Liver (tissue), 10 donors: ENCODE measurements at places on chromosomes 13 and 19.
A peak's percentile ranks its signal among the peaks of the same experiment; 100 is the strongest.

DNA sequence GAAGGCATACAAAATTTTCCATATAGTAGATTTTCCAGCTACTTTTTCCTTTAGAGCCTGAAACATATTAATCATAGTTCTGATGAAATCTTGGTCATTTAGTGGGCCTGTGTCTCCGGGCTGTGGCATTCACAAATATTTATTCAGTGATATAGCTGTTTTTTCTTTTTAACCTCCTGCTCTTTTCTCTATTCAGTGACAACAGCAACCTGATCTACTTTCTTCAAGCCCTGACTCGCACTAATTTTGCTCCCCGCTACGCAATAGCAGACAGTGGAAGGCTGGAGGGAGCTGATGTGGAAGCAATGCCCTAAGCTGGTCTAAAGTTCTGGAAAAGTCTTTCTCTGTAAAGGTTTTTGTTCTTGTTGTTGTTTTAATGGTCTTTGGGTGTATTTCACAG, 289.7 kb downstream of the SLITRK6 start:
- DNase-seq: no peak

GRCh38 chr13:33722216-33722915, 95.6 kb upstream of the RFC3 start:
- no peak for DNase-seq

- no peak for DNase-seq
These were observed 229.6 kb upstream of the STARD13 start for GRCh38 chr13:33515146-33515545.

DNA sequence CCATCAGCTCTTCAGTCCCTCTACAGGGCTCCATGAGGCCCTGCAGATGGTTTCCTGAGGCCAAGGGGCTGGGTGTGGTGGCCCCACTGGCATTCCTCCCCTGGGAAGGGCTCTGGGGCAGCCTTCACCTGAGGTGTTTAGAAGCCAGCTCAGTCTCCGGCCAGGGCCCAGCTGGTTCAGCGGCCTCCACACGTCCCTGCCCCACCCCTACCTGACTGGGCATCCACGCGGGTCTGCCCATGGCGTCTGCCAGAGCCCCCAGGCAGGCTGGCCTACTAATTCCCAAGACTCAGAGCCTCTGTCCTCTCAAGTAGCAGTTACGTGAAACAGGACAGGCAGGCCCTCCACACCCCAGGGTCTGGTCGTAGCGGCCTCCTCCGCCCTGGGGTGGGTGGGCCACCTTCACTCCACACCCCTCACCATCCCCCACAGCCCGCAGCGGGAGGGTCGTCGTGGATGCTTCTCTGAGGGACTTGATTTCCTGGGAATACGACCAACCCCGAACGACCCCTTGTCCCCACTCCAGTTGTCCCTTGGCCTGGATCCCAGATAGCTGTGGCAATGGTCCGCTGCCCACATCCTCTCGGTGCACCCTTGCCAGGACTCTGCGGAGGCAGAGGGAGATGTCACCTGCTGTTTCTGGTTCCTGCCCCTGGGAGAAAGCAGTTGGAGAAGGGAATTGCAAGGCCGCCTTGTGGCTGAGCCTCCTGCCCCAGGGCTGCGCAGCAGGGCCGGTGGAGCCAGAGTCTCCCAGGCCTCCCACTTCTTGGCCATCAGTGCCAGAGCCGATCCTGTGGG, 24.3 kb downstream of the CAPN12 start:
- no peak for DNase-seq

DNA sequence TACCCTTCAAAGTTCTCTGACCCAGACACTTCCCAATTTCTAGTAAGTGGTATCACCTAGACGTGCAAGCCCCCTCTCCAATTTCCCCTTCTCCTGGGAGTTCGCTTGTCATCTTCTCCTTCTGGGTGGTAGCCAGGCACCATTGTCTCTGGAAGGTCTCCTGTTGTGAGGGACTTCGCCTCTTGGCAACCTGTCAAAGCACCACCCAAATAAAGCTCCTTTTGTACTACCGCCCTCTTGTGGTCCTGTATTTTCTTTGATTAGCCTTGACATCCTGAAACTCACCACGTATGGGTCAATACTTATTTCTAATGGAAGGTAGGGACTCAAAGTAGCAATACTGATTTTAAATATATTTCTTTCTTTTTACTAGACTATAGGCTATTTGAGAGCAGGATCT, 8.2 kb downstream of the GPC5 start:
- DNase-seq: no peak

GRCh38 chr13:30234619-30235162, 72.7 kb downstream of the KATNAL1 start:
- DNase-seq: no peak

DNA sequence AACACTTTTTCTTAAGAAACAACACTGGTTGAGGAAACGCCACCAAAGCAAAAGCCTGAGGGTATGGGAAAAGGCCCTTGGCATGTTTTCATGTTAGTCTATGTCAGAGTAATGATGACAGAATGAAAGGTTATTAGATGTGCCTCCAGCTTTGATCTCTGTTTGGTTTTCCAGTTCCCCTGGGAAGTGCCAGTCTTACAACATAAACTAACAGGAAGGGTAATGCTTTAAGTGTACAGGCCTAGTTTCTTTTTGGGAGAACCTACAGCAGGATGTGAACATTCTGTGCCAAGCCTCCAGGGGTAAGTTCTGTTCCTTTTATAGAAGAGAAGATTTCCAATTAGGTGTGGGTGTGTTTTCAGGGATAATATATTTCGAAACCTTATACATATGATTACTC, 121.7 kb downstream of the FNDC3A start:
- DNase-seq: no peak

DNA sequence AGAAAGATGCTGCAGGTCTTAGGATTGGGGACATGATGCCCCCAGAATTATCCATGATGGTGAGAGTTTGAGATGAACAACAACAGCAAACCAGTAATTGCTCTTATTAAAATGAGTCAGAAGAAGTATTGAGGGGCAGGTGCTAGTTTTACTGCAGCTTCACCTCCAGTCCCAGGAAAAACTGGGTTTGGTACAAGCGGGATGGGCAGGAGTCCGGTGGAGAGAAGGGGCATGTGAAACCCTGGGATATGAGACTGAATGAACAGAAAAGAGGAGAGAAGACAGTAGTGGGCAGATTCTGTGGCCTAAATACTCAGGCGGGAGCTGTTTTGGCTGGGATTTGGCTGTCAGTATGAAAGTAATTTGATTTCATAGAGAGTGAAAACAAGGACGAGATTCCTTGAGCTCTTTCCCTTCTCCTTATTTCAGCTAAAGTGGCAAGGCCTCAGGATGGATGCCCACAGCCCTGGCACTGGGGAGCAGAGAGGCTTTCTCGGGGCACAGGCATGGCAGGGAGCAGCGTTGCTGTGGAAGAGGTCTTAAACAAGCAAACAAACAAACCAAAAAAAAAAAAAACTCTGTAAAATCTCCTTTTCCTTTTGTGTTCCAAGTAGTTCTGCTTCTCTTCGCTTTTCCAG, 30.7 kb downstream of the NFIX start:
- DNase-seq: no peak

DNA sequence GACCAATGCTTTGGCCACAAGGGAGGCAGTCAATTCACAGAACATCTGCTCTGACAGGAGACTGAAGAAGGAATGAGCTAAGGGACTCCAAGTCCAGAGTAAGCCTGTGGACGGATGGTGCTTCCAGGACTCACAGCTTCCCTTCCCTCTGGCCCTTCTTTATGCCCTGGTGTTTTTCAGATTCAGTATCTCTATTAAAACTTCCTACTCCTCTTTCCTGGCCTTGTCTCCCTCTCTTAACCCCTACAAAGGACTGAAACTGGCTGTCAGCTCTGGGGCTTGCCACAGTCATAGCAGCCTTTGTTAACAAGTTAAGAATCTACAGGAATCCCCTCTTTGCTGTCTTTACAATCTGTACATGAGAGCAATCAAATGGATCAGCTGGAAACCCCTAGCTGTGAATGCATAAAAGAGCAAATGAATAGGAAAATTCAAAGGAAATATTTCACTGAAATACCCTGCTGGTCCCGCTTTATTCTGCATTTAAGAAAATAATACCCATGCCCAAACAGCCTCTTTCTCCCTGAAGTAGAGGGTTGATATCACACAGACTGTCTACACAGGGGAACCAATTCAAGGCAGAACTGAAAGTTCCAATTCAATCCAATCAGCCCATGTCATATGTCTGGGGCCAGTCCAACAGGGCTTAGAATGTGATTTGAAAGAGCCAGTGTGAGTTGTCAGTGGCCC, 192.3 kb downstream of the MZT1 start:
- DNase-seq: no peak

DNA sequence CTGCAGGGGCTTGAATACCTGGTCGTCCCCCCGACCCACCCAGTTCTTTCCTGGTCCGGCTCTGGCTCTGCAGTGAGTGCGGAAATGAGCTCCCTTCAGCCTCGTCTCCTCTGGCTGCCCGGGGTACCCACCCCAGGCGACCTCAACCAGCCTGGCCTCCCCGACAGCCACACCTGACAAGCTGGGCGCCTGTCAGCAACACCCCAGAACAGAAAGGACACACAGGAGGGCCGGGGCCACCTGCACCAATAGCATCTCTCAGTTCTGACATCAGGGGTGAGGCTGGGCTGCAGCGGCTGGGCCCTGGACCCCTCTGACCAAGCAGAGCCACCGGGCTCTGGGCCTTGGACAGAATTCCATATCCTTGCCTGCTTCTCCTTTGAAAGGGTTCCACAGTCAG, 19.7 kb downstream of the SUGP1 start:
- DNase-seq: no peak

DNA sequence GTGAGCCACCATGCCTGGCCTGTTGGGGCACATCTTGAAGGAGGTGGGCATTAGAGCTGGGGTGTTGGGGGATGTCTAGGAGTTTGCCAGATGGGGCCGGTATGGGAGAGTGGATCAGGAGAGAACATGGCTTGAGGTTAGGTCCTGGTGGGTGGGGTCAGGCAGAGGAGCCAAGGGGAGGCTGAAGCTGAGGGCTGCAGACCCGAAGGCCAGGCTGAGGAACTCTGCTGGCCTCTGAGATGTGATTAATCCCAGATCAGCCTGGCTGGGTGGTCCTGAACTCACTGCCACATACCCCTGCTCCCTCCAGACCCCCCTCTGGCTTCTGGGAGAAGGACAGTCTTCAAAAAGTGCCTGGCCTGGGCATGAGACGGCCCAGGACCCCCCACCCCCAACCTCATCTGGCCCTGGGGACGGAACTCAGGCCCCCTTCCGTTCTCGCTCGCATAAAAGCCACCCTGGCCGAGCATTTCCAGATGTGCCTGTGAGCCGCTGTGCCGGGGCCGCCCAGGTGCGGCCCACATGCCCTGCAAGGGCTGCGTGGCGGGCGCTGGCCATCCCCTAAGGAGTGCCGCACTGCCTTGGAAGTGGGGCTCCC, 2.7 kb downstream of the FSTL3 start:
- no peak for DNase-seq

DNA sequence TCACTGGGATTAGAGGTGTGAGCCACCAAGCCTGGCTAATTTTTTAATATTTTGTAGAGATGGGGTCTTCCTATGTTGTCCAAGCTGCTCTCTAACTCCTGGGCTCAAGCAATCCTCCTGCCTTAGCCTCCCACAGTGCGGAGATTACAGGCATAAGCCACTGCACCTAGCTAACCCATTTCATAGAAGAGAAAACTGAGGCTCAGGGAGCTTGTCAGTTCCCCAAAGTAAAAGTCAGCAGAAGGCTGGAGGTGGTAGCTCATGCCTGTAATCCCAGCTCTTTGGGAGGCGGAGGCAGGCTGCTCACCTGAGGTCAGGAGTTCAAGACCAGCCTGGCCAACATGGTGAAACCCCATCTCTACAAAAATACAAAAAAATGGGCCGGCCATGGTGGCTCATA, 8.8 kb upstream of the HOMER3 start:
- no peak for DNase-seq

DNA sequence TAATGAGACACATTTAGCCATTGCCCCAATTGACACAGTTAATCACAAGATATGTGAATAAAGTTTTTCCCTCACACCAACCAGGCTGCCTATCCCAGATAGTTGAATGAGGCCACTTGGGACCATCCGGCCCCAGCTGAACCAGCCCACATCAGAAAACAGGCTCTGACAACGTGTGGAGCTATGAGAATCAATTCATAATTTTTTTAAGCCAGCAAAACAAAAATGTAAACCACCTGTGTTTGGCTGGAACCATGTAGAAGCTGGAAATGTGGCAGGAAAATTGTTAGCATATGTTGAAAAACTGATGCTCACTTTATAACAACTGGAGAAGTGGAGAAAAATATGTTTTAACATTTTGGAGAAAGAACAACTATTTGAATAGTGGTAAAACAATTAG, 1161.3 kb downstream of the SLITRK1 start:
- DNase-seq: no peak

DNA sequence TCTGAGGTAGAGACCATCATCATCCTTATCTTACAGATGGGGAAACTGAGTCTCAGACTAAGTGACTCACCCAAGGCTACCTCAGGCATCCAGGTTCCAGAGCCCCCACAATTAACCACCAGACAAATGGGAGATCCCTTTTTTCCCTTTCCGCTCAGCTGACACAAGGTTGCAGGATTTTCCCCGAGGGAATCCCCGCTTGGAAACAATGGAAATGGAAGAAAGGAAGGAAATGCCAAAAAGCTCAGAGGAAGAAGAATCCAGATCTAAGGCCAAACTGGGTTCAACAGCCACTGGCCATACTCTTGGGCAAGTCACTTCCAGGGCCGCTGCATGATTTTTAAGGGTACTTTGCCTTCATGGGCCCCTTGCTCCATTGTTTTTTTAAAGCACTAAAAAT, 1.6 kb downstream of the ZNF71 start:
- DNase-seq: no peak

GRCh38 chr13:41791056-41791455, 169.9 kb downstream of the VWA8 start:
- no peak for DNase-seq

DNA sequence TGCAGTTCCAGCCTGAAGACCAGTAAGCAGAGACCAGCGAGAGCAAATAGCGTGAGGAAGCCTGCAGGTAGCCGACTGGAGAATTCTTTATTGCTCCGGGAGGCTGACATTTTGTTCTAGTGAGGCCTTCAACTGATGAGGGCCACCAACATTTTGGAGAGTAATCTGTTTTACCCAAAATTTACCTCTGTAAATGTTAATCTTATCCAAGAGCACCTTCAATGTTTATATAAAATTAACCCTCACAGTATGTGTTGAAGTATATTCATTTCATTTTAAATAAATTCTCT, 546.4 kb upstream of the SLITRK5 start:
- no peak for DNase-seq

GRCh38 chr19:12783849-12784393, 7.4 kb upstream of the JUNB start:
- DNase-seq: peak; percentile 64

DNA sequence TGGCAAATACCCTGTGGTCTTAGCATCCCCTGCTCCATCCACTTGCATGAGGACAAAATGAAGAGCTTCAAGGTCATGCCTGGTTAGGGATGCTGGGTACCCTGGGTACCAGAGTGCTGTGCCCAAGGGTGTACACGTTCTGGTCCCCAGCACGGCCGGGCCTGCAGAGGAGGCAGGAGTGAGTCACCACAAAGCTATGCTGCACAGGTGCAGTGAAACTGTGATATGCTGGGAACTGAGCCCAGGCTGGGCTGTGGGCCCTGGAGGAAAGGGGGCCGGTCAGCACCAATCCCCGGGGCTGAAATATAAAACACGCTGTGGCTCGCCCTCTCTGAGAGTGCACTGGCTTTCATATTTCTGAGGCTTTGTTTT, 95.1 kb downstream of the TSHZ3 start:
- no peak for DNase-seq
